Suprapubic skin (tissue), 4 donors: ENCODE measurements at places on chromosomes 13 and 19. TPM values are rescaled to one million over a fixed set of nuclear protein-coding genes. Genes with fewer than 3 reads are reported as not detected.
A peak's percentile ranks its signal among the peaks of the same experiment; 100 is the strongest.

DNA sequence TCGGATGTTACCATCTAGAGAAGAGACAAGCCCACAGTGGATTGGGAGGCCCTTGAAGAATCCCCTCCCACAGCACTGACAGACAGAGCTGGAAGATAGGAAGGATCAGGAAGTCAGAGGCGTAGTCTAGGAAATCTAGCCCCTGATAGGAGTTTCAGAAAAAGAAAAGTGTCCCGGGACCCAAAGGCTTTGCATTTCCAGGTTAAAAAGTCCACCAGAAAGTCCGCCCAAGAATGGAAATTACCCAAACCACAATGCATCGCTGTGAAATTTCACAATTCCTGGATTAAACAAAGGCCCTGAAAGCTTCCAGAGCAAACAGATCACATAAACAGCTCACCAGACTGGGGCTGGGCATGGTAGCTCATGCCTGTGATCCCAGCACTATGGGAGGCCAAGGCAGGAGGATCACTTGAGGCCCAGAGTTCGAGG lies 146.9 kb downstream of the KDM4B start:
- DNase-seq: no peak

- DNase-seq: peak; percentile 98
These were observed 1.4 kb downstream of the PEG3 start for GRCh38 chr19:56838909-56839651.

- no peak for DNase-seq
These were observed 693.1 kb upstream of the SLC10A2 start for GRCh38 chr13:103759361-103759760.

DNA sequence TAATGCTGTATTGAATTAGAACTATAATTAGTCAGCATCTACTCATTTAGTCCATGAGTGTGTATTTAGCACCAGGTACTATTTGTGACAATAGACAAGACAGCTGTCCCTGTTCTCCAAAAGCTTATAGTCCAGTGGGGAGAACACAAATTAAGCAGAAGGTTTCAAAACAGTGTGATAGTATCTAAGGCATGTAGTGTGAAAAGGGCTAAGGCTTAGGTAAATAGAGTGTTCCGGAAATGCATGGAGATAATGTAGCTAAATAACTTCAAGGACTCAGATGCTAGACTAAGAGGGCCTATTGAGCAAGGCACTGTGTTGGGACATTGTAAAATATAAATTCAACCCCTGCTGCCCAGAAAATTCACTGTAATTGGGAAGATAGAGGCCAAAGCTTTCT lies 144.1 kb upstream of the MIR17HG start:
- DNase-seq: no peak

- no peak for DNase-seq
These were observed 251.0 kb upstream of the STARD13 start for GRCh38 chr13:33536601-33537000.

GRCh38 chr13:40342901-40343300 lies 323.5 kb downstream of the FOXO1 start:
- DNase-seq: no peak

DNA sequence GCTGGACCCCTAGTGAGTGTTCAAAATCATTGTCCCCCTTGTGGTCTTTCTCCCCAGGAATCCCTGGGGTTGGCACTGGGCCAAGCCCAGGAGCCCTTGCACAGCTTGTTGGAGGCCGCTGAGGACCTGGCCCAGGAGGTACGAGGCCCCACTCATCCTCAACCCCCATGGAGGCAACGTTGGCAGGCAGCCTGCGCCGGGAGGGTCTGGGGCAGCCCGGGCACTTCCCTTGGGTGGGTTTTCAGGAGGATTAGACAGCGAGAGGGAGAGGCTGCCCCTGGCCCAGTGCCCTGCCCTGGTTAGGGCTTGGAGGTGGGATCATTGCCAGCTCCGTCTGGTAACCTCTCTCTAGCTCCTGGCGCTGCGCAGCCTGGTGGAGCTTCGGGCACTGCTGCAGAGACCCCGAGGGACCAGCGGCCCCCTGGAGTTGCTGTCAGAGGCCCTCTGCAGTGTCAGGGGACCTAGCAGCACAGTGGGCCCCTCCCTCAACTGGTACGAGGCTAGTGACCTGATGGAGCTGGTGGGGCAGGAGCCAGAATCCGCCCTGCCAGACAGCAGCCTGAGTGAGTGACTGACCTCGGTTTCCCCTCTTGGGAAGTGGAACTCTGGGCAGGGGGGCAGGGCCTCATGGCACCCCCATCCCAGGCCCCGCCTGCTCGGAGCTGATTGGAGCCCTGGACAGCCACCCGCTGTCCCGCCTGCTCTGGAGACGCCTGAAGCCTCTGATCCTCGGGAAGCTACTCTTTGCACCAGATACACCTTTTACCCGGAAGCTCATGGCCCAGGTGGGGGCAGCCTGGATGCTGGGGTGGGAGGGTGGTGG lies 3.0 kb downstream of the ABCA7 start:
- DNase-seq: no peak

GRCh38 chr13:73129023-73129422 lies 70.2 kb downstream of the KLF5 start:
- DNase-seq: no peak

- peak; percentile 86 for DNase-seq
These were observed 1.8 kb downstream of the ETHE1 start for GRCh38 chr19:43524922-43525835.

DNA sequence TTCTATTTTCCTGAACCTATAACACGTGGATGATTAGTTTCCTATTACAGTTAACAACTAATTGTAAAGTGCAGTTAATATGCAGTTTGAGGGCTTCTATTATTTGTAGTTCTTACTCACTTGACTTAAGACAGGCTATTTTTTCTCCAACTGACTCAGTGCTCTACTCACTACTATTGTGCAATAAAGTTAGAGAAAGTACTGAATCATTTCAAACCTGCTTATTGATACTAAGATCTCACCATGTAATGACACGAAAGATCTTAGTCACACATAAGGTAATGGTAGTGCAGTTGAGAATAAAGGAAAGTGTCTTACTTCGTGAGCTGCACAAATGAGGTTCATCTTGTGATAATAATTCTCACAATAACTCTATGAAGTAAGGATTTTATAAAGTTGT lies 22.8 kb upstream of the ITM2B start:
- DNase-seq: no peak

GRCh38 chr19:54399189-54399588 lies 16.1 kb upstream of the TTYH1 start:
- DNase-seq: no peak

- DNase-seq: no peak
These were observed 93.5 kb upstream of the MRI1 start for GRCh38 chr19:13670846-13671245.

GRCh38 chr19:13104360-13104847 lies 1.7 kb upstream of the LYL1 start:
- no peak for DNase-seq

- DNase-seq: no peak
These were observed 85.0 kb upstream of the UBL3 start for GRCh38 chr13:29935309-29935981.

DNA sequence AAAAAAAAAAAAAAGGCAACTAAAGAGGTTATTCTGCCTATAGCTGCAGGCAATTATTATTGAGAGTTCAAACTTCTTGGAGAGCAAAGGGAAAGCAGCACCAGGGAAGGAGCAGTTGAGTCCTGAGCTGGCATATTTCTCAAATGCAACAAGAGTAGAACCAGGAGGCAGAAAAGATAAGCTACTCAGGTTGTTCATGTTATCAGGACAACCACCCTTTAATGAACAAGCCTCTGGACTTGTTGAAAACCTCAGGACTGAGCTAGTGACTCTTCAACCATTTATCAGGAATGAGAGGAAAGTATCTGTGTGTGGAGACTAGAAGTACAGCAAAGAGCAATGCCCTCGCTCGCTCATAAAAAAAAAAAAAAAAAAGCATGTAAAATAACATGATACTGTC lies 183.0 kb downstream of the KCTD12 start:
- no peak for DNase-seq

DNA sequence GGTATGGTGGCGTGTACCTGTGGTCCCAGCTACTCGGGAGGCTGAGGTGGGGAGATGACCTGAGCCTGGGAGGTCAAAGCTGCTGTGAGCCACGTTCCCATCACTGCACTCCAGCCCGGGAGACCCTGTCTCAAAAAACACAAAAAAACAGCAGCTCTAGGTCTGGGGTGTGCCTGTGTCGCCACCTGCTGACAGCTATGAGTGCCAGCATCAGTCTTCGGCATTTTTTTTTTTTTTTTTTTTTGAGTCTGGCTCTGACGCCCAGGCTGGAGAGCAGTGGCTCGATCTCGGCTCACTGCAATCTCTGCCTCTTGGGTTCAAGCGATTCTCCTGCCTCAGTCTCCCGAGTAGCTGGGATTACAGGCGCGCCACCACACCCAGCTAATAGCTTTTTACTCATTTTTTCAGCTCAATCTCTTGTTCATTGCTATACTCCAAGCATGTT lies 10.1 kb downstream of the AP2S1 start:
- no peak for DNase-seq

DNA sequence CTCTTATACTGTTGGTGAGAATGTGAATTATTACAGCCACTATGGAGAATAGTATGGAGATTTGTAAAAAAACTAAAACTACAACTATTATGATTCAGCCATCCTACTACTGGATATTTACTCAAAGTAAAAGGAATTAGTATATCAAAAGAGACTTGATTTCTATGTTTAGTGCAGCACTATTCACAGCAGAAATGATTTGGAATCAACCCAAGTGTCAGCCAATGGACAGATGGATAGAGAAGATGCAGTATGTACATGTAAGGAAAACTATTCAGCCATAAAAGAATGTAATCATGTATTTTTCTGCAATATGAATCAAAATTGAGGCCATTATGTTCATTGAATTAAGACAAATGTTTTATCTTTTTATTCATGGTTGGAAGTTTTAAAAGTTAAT lies 1705.5 kb downstream of the SLITRK1 start:
- DNase-seq: no peak

DNA sequence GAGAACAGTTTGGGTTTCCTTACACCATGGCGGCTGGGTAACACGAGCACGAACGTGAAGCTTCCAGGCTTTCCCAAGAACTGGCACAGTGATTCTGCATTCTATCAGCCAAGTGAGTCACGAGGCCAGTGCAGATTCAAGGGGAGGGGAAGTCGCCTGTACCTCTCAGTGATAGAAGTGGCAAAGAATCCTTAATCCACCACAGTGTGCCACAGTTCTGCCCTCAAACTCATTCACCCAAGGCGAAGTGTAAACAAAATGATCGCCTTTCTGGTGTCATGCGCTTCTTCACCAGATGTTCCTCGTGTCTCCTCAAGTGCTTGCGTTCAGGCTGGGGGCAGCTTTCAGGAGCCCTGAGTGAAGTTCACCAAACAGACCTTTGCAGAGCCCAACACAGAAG lies 24.9 kb upstream of the AMER2 start:
- DNase-seq: no peak

DNA sequence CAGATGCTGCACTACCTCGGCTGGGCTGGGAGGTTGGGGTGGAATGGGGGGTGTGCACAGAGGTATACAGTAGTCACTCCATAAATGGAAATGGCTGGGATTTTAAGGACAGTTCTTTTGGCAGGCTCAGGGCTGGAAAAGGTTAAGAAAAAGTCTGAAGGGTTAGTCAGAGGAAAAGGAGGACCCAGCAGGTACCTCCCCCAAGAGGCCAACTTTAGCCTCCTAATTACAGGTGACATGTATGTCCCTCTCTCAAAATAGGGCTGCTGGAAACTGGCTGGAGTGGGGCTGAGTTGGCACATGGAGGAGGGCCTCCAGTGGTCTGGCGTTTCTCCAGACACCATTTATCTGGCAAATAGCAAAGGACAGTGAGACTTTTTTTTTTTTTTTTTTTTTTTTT lies 994 bp downstream of the CCDC194 start:
- no peak for DNase-seq

- DNase-seq: no peak
These were observed 878 bp upstream of the ADAMTSL5 start for GRCh38 chr19:1513499-1514294.

DNA sequence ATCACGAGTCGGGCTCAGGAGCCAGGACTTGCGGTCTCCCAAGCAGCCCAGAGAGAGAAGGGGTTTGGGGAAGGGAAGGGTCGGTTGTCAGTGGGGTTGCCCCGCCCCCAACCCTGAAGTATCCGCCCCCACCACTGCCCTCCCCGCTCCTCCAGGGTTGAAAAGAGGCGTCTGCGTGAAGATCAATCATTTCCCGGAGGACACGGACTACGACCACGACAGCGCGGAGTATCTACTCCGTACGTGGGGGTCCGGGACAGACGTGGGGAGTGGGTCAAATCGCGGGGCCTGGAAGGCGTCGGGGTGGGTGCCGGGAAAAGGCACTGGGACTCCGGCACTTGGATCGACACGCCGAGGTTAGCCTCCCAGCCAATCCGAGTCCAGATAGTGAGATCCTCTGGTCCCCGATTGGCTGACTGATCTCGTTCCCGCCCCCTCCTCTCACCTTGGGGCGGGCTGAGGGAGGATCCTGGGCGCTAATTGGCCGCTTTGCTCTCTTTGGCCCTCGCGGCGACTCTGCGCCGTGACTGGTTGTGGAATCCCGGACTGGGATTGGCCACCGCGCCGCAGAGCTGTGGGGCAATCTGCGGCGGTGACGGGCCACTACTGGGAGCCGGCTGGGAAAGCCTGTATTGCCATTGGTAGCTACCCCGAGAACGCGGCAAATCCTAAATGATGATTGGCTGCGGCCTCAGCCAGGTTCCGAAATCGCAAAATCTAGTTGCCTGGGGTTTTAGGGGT lies 13.3 kb upstream of the CACNG6 start:
- DNase-seq: no peak

- DNase-seq: no peak
These were observed 27.6 kb downstream of the DHX34 start for GRCh38 chr19:47376589-47377144.

- DNase-seq: no peak
These were observed 85.0 kb downstream of the TSHZ3 start for GRCh38 chr19:31264041-31264778.

GRCh38 chr19:58183817-58184215 lies 955 bp downstream of the ZNF274 start:
- no peak for DNase-seq

- no peak for DNase-seq
These were observed 1.1 kb downstream of the GALP start for GRCh38 chr19:56176881-56177280.

DNA sequence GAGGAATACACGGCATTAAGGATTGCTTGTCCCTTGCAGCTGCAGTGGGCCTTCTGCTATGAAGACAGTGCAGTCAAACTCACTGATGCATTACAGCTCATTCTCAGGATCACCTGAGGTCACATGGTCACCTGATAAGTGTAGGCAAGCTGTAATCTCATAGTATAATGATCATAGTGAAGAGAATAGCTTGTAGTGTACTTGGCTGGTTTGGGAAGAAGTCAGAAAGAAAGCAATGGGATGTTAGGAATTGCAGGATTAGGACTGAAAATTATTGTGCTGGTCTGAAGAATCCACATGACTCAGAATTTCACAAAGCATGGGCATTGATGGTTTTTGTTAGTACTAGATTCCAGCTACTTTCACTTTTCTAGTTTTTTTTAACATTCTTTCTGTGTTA lies 76.7 kb downstream of the MBNL2 start:
- no peak for DNase-seq

FFAR2 gene
- total RNA-seq: not detected

ZNF681 gene
- 5.9 TPM for total RNA-seq

RXFP2 gene
- total RNA-seq: not detected

FFAR3 gene
- total RNA-seq: not detected

NCAN gene
- total RNA-seq: not detected

C1QTNF9 gene
- total RNA-seq: 0.49 TPM

MYH14 gene
- 107 TPM for total RNA-seq
